Neuronal stem cell (in vitro differentiated cells): ENCODE measurements at places on chromosomes 5 and 9.

DNA sequence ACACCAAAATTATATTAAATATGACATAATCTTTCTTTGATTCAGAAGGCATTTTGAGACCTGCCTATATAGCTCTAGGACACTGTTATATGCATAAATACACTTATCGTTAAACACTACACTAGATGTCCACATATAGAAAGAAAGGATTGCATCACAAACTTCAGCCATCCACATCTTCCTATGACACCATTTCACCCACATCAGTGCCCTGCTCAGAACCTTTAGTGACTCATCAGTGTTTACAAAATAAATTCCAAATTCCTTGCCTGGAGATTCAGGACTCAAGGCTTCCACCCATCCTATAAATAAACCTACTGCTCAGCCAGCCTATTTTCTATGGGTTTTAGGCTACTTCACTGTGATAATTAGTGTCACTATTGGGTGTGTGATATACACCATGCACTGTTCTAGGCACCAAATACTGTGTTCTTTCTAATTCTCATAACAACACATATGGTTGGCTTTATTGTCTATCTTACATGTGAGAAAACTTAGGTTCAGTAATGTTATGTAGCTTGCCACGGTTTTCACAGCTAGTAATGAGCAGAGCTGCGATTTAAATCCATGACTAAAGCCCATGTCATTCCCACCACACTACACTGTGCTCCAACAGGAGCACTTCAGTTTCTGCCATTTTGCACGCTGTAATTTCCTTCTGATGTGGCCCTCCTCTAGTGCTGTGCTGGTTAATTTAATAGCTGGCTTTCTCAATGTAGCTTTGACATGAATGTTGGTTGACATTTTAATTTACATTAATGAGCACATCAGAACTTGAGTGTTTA is 103.3 kb downstream of the SREK1 start:
- DNase-seq, result no peak

- no peak for DNase-seq
Measured at GRCh38 chr9:37407468-37407867, 15.0 kb upstream of the GRHPR start.

- DNase-seq, result no peak
Measured at GRCh38 chr9:78023003-78023741, 8.4 kb downstream of the GNAQ start.

DNA sequence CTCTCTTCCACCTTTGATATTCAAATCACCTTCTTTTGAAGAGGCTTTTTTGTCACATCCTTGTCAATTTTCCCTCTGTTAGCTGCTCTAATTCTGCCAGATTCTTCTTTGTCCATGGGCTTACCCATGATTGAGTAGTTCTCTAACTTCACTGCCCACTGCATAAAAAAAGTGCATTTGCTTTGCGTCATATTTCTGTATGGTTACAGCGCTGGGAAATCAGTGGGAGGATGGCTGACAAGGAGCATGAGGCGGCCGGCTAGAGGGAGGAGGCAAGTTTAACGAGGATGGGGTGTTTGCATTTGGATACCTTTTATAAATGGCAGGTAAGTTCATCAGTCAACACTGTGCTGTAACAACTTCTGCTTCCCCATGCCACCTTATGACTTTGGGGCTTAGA is 116.5 kb upstream of the LHFPL2 start:
- no peak for DNase-seq

DNA sequence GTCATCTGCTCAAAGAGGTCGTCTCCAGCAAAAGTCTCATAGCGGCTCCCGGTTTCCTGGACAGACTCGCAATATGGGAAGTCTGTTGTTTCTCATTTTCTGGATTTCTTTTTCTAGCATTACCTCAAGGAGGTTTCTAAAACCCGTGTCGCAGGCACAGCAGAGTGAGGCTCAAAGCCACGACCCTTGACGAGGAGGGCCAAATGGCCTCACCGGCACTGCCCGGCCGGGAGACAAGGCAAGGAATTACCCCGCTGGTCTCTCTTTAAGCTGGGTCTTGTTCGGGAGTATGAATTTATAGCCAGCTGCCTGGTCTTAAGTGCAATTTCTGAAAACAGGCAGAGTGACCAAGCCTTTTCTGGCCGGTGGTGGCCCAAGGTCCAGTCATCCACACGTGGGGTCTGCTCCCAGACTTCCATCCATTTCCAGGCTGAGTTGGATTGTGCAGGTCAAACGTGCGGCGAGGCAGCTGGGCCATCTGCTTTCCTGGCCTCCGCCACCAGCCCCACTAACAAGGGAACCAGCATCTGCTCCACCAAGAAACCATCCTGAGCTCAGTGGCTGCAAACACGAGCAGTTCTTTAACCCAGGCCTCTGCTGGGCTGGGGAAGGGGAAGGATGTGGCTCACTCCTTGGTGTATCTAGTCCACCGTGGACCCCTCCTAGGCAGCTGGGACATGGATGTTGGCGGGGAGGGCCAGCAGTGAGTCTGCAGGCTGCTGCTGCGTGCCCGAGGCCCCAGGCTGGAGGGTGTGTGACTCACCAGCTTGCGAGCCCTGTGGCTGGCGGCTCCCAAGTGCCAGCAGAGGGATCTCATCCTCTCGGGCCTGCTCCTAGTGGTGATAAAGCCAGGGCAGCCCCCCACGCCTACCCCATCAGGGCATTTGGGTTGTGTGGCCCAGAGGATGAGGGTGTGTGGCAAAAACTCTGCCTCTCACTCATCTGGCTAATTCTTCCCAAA is 55.6 kb upstream of the COL5A1 start:
- no peak for DNase-seq
